ENCODE measurements at places on chromosomes 11 and 22.

DNA sequence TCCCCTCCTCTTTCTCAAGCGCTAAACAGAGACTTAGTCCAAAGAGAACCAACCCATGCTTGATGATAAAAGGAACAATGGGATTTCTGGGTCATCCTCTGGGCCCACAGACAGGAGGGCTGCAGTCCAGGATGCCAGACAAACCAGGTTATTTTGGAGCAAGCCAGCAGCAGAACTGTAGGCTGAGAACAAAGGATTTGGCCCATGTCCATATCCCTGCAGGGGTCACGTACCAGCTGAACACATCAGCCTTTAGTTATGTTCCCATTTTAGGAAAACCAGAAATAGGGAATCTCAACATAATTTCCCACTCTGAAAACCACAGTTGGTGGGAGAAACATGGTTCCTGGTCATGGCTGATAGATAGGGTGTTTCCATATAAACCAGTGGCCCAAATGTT, 533.6 kb upstream of the CADM1 start:
- DNase-seq, result no peak

GRCh38 chr11:100545970-100546369, 141.1 kb upstream of the ARHGAP42 start:
- DNase-seq, result no peak

DNA sequence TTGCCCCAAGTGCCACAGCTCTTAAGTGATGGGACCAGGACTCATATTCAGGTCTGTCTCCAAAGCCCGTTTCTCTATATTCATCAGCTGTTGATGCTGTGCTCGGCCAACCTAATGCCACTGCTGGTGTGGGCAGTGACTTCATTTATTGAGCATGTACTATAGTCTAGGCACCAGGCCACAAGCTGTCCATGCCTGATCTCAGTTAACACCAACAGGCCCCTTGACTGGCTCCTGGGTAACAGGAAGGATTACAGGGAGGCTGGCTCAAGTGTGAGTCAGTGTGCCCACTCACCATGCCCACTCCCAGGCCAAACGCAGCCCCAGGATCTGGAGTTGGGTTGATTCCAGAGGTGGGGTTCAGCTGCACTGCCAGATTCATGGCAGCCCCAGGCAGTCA, 8.6 kb upstream of the CRYBB2 start:
- no peak for DNase-seq

DNA sequence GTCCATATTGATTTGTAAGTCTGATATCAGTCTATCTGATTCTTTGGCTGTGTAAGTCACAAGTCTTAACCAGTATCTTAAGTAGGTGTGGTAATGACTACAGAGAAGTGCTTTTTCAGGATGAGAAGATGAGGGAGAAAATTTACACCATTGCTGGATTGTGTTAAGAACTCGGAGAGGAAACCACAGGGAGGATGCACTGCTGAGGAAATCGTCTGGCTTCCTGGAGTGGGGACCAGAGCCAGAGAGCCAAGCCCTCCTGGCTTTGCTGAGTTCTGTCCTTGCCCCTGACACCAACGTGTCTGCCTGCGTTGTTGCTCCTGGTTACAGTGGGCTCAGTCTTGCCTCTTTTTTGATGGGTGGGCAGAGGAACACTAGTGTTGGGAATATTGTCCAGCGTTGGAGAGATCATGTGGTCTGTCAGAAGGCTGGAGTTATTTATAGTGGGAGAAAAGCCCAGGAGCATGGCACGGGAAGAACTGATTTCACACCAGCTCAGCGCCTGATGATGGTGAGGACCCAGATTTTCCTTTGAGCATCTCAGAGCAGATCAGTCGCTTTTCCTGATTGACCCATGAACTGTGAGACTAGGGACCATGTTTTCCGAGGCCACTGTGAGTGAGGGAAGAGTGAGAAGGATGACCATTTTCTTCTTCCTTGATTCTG, 29.6 kb downstream of the MARK2 start:
- no peak for DNase-seq

- no peak for DNase-seq
These were observed 20.6 kb upstream of the PRDM10 start for GRCh38 chr11:130023204-130023603.
